ENCODE measurements at places on chromosomes 1 and 21.

DNA sequence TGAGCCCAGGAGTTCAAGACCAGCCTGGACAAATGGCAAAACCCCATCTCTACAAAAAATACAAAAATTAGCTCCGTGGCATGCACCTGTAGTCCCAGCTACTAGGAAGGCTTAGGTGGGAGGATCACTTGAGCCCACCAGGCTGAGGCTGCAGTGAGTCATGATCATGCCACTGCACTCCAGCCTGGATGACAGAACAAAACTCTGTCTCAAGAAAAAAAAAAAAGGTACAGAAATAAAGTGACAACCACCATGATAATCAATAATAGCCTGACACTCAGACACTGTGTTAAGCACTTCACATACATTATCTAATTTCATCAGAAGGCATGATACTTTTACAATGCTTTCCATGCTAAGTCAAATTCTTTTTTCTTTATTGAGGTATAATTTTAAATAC, 53.1 kb downstream of the ST7L start:
- no peak for DNase-seq

DNA sequence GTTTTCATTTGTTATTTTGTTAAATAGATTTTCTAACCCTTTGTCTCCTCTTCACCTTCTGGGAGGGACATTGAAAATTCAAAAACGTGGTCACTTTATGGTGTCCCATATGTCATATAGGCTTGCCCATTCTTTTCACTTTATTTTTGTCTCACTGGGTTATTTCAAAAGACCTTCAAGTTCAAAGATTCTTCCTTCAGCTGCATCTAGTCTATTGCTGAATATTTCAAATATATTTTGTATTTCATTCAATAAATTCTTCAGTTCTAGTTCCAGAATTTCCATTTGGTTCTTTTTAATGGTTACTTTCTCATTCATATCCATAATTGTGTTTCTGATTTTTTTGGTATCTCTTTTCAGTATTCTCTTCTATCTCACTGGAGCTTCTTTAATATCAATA, 11.6 kb upstream of the KCTD3 start:
- DNase-seq, result no peak

GRCh38 chr21:18204931-18205330, 39.7 kb upstream of the CHODL start:
- no peak for DNase-seq

DNA sequence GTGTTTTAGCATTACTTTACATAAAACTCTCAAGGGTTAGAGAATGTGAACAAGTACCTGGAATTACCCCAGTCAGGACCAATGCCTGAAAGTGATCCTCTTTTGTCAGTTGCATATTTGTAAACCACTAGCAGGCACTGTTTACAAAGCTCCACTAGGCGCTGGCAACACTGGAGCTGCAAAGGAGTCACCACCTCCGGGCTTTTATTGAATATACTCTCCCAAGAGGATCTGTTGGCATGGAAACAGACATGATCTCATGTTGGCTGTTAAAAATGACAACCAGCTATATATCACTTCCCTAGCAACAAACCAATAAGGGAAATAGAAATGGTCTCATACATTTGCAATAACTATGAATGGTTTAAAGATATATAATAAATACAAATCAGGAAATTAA, 116.0 kb downstream of the TTLL7 start:
- no peak for DNase-seq

GRCh38 chr1:51564124-51564523, 45.1 kb upstream of the EPS15 start:
- DNase-seq, result no peak

DNA sequence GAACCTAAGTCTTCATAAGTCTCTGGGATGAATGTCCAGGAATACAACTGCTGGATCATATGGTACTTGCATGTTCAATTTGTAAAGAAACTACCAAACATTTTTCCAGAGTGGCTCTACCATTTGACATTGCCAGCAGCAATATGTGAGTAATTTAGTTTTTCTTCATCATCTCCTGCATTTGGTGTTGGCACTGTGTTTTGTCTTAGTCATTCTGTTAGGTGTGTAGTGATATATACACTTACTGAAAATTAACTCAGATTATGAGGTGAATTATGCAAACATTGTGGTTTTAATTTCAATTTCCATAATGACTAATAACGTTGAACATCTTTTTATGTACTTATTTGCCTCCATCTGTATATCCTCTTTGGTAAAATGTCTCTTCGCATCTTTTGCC, 138.7 kb downstream of the LRRC40 start:
- DNase-seq, result no peak

- no peak for DNase-seq
Observed at GRCh38 chr1:200971428-200971903, 52.0 kb downstream of the KIF21B start.

- DNase-seq, result peak; percentile 100
Observed at GRCh38 chr1:150981177-150981804, 801 bp upstream of the ANXA9 start.

- no peak for DNase-seq
Observed at GRCh38 chr1:229062135-229062534, 208.8 kb upstream of the RAB4A start.

DNA sequence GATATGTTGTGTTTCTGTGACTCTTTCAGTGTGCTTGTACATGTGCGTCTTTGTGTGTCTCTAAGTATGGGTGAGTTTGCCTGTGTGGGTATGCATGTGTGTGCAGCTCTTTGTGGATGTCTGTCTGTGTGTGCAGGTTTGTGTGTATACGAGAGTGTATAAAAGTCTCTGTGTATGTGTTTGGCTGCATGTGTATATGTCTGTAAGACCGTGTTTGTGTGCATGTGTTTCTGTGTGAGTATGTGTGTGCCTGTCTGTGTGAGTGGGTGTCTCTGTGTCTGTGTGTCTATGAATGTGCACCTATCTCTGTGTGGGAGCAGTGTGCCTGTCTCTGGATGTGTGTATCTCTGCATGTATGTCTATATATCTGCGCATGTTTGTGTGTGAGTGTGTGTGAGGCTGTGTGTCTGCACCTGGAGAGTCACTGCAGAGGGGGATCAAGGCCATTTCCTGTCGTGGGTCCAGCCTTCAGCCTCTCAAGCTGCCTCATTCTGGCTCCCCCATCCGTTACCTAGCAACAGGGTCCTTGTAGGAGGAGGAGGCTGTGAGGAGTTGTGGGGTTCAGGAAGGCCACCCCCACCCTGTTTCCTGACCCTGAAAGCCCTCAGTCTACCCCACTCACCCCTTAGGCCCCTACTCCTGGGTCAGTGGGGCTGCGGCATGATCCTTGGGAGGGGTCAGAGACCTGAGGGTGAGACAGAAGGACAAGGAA, 10.4 kb downstream of the FGR start:
- DNase-seq, result no peak

DNA sequence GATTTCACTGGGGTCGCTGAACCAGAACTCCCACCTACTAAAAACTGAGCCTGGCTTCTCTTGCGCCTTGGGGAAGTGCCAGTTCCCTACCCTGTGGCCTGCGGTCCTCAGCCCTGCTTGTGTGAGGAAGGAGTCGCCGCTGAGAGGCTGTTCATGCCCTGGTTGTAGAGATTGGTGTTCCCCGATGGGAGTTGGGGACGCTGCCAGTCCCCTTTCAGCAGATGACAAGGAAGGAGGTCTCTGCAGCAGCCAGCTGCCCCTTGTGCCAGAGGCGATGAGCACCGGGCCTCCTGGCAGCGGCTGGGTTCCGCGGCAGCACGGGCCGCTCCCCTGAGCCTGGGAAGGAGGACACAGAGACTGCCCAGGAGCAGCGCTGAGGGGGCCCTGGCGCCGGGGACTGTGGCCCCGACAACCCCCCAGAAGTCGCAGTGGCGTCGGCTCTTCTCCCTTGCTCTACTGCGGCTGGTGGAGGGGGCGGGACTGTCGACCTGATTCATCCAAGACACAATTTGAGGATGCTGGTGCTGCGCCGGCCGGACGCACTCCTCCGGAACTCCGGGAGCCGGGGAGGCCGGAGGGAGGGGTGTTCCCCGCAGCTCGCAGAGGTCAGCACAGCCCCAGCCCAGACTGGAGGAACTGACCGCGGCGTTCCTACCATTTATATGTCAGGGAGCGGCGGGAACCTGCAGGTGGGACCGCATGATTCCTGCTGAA, 12.0 kb upstream of the ADORA3 start:
- DNase-seq, result no peak

DNA sequence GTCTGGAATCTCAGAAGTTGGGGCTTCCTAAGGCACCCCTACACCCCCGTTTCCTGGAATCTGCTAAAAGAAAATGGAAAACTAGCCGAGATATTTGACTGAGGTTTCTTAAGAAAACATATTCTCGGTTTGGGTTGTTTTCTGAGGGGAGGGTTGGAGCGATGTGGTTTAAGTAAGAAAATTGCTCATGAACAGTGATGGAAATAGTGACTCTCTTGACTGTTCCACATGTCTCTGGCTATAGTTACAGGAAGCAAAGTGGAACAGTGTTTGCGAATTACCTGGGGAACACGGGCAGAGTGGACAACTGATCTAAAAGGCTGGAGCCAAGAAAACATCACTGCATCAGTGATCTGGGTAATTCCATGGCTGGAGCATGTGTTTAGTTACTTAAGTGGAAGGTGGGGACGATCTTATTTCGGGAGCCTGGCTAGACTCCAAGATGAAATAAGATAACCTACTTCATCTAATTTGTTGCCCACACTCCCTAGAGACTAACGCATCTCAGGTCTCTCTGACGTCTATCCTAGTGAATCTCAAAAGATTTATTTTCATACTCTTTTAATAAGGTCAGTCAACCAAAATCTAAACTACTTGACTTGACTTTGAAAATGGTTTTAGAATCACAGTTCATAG, 92.4 kb downstream of the KCNJ15 start:
- DNase-seq, result peak; percentile 73

- DNase-seq, result no peak
Observed at GRCh38 chr1:100266741-100267140, 725 bp downstream of the RTCA start.

DNA sequence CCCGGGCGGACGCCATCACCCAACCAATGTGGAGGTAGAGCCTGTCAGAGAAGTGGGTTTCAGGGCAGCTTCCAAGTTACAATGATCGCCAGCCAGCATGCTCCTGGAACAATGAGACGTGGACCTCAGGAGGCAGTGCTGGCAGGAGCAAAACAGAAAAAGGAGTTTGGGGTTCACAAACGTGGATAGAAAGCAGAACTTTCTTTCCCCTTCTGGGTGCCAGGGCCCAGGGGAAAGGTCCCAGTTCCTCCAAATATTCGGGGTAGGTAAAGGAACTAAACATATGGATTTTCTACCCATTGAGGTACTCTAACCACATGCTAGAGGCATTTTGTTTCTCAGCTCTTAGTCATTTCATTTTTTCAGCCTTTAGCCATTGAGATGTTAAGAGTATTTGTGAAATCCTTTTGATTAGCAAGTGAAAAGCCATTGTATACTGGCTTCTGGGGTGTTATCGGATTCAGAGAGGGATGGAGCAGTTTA, 488.4 kb upstream of the ADGRL2 start:
- DNase-seq, result no peak

- DNase-seq, result no peak
Observed at GRCh38 chr1:110394493-110394820, 3.6 kb upstream of the SLC16A4 start.

DNA sequence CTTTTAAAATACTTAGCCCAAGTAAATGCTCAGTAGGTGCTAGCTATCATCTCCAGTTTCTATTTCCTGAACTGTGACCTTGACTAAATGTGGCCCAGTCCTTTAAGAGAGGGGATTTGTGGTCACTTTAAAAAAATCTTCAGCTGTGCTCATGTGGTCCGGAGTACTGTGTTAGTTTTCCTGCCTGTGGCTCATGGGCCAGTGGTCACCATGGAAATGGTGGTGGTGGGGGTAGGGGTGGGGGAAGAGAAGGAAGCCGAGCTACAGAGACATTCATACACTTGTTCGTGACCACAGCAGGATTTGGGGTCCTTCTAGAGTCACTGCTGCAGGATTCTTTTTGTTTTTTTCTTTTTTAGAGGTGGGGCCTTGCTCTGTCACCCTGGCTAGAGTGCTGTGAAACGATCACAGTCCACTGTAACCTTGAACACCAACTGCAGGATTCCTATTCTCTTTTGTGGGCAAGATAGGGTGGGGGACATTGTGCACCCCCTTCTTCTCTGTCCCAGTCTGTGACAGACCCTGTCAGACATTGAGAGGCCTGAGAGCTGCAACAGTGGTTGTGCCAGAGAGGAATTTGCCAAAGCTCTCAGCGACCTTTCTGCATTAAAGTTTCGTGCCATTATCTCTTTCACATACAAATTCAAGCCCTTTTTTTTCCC, 25.8 kb downstream of the KIF26B start:
- DNase-seq, result no peak

DNA sequence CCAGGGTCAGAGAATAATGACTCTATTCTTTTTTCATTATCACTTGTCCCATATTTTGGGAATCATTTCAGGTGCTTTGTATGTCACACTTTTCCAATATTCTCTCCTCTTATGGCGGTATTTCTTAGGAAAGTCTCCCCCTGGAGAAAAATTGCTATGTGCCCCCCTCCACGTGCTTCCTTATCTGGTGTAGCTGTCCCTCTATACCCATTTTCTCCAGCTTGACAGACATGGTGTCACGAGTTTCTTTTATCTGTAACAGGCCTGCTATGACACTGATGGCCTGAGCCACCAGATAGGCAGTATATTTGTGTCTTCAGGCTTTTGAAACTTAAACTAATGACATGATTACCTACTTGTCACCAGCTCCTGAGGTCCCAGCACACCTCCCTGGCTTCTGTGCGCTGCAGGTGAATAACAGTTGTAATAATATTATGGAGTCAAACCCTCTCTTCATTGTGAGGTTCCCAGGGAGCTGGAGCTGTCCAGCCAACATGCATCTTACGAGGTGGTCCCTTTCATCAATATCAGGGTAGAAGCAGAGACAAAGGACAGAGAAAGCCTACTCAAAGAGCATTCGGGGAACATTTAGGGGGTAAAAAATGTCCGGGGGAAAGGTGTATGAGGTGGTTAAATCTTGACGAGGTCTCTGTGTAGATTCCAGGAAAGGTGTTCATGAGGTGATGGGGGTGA, 71.2 kb upstream of the DUSP10 start:
- no peak for DNase-seq

DNA sequence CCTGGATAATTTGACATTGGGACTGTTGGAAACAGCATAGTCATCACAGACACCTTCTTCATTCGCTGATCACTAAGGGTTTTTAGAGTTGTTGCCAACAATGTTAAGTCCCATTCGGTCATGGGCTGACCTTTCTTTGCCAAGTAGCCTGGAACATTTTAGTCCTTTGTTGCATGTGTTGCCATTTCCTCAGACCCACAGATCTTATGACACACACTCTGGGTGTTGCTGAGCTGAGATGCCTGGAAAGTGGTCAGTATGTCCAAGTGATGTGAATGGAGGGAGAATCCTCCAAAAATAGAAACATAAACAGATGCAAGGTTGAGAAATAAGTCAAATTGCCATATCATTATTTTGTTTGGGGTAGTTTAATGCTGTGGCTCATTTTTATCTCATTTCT, 61.5 kb upstream of the GJA5 start:
- no peak for DNase-seq

GRCh38 chr1:167089939-167090313, 251 bp downstream of the GPA33 start:
- DNase-seq, result no peak

DNA sequence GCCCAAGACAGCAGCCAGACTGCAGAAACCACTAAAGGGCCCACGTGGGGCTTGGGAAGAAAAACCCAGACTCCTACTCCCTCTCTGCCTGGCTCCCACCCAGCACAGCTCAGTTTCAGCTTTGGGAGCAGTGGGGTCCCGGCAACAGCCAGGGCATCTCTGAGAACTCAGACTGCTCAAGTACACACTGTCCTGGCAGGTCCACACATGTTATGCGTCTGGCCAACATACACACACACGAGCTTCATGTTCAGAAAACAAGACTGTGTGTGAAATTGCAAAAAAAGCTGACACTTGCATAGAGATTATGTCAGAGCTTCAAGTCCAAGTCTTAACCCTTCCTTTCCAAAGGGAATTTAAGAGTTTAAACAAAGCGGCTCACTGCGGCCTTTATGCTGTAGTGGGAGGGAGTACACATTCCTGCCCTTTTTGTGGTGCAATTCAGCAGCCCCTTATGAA, 136.6 kb upstream of the CD34 start:
- no peak for DNase-seq
